ENCODE measurements at places on chromosomes 7 and 10. TPM values are rescaled to one million over a fixed set of nuclear protein-coding genes. Genes with fewer than 3 reads are reported as not detected.

Gene HYAL4
- not detected for total RNA-seq

Gene MRC1
- not detected for total RNA-seq

DNA sequence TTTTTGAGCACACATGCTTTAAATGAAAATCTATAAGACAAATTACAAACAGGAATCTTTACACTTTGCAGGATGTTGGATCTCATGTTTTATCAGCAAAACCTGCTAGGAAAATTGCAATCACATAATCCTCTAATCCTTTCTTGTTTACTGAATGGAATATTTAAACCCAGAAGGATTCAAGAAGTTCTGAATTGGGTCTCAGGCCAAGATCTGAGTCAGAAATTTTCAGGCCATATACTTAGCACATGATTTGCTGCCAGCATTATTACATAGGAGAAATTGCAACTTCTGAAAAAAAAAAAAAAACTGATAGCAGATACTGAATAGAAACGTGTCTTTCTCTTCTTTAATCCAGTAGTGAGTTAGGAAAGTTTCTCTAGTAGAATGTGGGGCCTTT is 1005.3 kb upstream of the POT1 start:
- no peak for DNase-seq

GRCh38 chr10:94443549-94443948 is 41.2 kb downstream of the TBC1D12 start:
- DNase-seq, result no peak

DNA sequence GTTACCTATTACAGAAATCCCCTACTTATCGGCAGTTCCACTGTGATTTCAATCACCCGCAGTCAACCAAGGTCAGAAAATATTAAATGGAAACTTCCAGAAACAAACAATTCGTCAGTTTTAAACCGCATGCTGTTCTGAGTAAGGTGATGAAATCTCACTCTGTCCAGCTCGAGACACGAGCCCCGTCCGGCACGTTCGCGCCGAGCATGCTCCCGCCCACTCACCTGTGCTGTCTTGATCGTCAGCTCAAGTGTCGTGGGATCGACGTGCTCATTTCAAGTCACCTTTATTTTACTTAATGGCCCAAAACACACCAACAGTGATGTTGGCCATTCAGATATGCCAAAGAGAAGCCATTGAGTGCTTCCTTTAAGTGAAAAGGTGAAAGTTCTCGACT is 21.2 kb downstream of the ESYT2 start:
- no peak for DNase-seq

- DNase-seq, result no peak
Observed at GRCh38 chr10:124665980-124666379, 78.2 kb downstream of the FAM53B start.

GRCh38 chr7:146314962-146315361 is 198.4 kb downstream of the CNTNAP2 start:
- DNase-seq, result no peak

DNA sequence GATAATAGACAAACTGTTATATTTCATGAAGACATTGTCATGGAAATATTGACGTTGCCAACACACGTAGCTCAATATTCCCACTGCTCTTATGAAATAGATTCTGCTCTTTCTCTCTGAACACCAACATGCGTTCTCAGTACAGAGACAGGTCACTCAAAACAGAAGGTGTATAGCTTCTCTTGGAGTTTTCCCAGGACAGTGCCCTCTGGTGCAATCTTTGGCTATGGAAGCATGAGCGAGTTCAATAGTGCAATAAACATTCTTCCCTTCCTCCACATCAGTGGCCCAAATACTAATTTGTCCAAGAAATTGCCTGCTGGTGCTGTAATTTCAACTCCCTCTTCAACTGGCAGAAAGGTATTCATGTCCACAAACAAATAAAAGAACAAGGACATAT is 145.3 kb downstream of the MAGI2 start:
- DNase-seq, result peak; percentile 11

DNA sequence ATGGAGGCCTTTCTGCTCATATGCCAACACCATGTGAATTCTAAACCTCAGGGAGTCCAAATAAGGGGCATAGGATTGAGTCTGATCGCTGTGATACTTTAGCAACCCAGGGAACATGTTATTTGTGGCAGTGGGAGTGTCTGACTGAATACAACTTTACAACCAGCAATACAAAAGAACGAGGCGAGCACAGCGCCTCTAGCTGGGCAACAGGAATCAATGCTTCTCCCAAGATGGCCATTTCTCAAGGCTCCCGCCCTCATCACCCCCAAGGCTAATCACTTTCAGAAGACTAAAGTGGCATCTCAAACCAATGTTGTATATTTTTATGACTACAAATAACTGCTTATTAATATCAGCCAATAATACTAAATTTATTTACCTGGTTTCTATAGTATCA is 28.1 kb downstream of the YWHAG start:
- no peak for DNase-seq

GRCh38 chr10:131681122-131681521 is 219.7 kb upstream of the PPP2R2D start:
- DNase-seq, result peak; percentile 24

Gene SP8
- 60.7 TPM for total RNA-seq

Gene C10orf67
- total RNA-seq, result not detected

Gene HIPK2
- 14.2 TPM for total RNA-seq

DNA sequence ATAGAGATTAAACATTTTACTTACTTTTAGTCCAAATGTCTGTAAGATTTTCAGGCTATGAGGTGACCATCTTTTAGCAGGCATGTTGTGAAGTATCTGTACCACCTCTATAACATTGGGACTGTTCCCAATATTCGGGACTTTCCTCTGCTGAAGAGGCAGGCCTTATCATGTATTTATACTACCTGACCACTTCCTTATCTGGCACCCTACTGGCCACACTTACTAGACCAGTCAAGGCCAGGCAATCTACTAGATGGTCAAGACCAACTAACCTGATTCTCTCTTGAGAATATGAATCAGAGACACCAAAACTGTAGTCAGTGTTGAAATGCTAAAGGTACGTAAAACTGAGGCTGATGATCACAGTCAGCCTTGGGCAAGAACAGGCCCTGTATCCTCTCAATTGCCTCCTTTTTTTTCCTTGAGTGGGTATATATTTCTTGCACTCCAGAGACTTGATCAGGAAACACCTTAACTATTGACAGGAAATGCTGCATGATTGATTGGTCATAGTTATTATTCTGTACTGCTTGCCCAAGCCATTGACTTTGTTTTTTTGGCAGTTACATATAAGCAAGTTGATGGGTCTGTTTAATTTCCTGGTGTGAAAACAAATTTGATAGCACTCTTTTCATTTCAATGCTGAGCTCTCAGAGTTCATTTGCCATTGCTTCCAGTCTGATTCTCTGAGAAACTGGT is 5.2 kb upstream of the PRKAR2B start:
- no peak for DNase-seq

- no peak for DNase-seq
Observed at GRCh38 chr7:143980746-143981510, 19.2 kb upstream of the OR6B1 start.

Gene EPO
- total RNA-seq, result 0.58 TPM

- no peak for DNase-seq
Observed at GRCh38 chr7:112990624-112991023, 96.0 kb downstream of the GPR85 start.

Gene GARIN1A
- not detected for total RNA-seq

DNA sequence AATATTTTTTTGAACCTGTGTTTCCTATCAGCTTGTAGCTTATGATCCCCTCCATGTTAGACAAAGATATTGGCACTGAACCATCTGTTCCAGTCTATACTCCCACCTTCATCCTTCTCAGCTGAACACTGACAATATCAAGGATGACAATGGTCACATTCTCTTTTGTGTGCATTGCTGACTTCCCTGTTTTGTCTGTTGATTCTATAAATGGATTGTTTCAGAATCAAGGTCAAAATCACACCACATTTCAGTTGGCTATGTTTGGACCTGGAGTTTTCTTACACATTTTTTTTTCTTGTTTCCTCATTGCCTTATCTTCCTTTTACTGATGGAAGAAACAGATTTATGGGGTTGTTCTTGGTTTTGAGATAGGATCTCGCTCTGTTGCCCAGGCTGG is 11.3 kb upstream of the SMURF1 start:
- DNase-seq, result no peak

Gene VWA2
- 0.09 TPM for total RNA-seq

Gene C10orf143
- total RNA-seq, result 1.6 TPM

Data from neural progenitor cell (in vitro differentiated cells).